ENCODE measurements at places on chromosomes 3 and 15.

GRCh38 chr15:61997786-61998185, 62.5 kb downstream of the VPS13C start:
- DNase-seq = no peak

GRCh38 chr15:99522288-99522687, 43.5 kb upstream of the MEF2A start:
- no peak for DNase-seq

- DNase-seq = no peak
These were observed 276.6 kb upstream of the CFAP20DC start for GRCh38 chr3:59326246-59327024.

DNA sequence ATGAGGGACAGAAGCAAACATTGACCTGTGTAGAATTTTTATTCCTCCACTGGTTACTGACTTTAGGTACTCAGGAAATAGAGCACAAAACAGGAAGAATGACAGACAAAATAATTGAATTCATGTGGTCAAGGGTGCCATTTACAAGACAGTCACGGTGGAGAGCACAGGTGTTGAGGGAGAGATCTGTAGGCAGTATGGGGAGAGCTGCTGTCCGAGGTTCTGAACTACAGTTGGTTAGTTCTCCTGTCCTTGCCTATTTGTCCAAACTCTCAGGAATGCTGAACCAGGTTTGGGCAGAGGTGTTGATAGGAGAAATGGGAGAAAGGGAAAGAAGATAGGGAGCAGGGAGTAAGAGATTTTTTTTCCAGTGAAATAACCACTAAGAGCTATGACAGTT, 178.5 kb upstream of the ZBTB20 start:
- no peak for DNase-seq

DNA sequence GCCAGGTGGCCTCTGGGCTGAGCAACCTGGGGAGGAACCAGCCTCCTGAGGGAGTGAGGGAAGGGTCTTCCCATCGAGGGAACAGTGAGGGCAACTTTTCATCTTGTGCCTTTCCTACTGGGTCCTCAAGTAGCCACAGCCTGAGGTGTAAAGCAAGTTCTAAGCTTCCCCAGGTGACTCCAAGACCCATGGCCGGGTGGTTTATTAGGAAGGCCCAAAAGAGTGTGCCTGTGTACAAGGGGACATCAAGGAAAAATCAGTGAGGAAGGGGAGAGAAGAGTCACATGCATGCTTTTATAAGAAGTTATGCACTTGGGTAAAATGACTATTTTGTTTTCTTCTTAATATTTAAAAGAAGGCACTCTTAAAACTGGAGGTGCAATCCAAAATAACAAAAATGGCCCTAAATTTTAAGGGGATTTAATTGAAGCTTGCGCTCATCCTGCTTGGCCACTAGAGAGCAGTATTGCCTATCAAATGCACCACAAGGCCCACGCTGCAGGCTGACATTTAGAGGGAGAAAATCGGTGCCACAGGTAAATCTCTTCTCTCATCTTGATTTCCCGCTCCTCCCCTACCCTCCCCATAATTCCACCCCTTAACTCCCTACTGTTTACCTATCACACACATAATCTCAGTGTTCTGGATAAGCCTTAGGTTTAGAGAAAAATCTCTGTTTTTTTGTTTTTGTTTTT, 6.7 kb downstream of the NANOGP8 start:
- peak; percentile 19 for DNase-seq

- no peak for DNase-seq
These were observed 124.1 kb upstream of the MME start for GRCh38 chr3:154955907-154956533.

DNA sequence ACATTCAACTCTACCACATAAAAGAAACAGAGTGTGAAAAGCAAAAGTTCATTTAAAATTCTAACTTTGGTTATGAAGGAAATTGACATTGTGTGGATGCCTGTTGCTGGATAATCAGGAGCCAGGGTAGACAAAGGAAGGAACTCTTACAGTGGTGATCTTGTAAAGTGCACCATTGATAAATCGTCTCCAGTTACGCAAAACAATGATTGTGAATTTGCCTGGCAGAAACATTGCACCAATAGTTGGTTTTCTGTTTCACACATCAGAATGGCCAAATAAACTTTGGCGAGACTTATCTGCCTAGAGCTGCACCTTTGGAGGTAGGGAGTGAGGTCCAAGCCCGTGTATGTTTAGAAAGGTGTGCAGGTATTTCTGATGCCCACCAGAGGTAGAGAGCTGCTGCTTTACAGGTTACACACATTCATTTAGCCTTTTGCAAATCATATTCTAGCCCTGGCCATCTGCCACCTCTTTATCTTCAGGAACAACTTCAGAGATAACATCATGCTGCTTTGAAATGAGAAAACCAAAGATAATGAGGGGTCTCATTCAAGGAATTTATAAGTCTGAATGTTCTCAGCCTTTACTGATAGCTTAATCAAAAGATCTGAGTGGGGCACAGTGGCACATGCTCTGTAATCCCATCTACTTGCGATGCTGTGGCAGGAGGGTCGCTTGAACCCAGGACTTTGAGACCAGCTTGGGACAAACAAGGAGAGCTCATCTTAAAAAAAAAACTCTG, 47.4 kb upstream of the P3H2 start:
- DNase-seq = no peak

All from kidney epithelial cell (primary cell).